ENCODE measurements at places on chromosomes 3 and 15.

- no peak for DNase-seq
Measured at GRCh38 chr15:70060993-70061305, 36.8 kb downstream of the TLE3 start.

GRCh38 chr15:91561371-91562100, 292.0 kb upstream of the SLCO3A1 start:
- no peak for DNase-seq

DNA sequence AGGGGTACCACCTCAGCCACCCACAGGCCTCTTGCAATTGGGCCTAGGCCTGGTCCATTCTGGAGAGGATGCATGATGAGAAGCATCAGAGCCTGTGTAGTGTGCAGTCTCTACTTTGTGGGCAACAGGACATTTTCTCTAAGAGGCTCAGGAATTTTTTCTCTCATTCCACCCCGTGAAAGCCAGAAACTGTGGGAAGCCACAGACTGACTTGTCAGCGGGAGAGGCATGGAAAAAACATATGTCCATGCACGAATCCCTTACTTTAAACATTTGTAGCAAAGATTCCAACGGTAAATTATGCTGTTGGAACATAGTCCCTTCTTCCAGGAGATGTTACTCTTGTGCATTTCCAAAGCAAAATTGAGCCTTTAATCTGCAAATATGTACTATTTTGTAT, 196.5 kb downstream of the KLHL25 start:
- DNase-seq: no peak

- DNase-seq: no peak
Measured at GRCh38 chr3:32778389-32778788, 39.4 kb upstream of the TRIM71 start.

- DNase-seq: no peak
Measured at GRCh38 chr3:72233571-72233970, 448.6 kb upstream of the PROK2 start.

DNA sequence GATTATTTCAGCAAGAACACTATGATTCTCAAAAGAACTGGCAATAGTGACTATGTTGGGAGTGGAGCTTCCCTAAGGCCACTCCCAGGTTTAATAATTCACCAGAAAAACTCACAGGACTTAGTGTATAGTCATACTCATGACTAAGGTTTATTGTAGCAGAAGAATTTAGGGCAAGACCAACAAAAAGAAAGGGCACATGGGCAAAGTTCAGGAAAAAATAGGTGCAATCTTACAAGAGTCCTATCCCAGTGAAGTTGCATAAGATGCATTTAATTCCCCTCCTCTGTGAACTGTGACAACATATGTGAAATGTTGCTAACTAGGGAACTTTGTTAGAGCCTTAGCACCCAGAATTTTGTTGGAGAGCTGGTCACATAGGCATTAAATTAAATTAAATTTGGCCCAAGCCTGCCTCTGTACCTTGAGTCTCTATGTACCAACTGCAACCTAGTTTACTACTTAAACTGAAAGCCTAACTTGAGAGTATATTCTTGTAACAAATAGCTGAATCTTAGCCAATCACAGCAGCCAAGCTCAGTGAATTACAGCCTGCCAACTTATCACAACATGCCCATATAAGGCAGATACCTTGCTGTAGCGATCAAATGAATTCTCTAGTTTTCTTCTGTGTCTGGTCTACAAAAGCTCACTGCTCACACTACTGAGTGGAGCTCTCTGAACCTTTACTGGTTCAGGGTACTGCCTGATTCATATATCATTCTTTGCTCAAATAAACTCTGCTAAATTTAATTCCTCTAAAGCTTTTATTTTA, 386.2 kb upstream of the ARHGEF26 start:
- DNase-seq: no peak

- no peak for DNase-seq
Measured at GRCh38 chr3:152076148-152076547, 192.6 kb upstream of the MBNL1 start.

GRCh38 chr3:72155391-72156064, 370.6 kb upstream of the PROK2 start:
- DNase-seq: no peak

DNA sequence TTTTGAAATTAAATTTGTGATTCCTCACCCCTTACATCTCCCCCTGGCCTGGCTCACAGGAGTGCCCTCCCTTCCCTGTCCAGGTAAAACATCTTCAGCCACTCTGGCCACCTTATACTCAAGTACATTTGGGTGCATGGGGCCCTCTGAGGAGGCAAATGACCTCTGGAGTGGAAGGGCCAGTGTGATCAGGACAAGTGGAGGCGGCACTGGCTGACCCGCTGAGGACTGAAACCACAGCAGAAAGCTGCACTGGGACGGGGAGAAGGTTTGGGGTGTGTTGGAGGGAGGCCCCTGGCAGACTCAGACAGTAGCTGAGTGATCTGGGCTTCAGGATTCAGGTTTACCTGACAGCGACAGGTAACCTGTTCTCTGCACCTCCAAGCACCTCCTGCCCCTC, 24.2 kb downstream of the HES1 start:
- no peak for DNase-seq

- DNase-seq: no peak
Measured at GRCh38 chr3:5144316-5144994, 22.4 kb downstream of the ARL8B start.

- no peak for DNase-seq
Measured at GRCh38 chr3:23071758-23072157, 131.4 kb upstream of the UBE2E2 start.

DNA sequence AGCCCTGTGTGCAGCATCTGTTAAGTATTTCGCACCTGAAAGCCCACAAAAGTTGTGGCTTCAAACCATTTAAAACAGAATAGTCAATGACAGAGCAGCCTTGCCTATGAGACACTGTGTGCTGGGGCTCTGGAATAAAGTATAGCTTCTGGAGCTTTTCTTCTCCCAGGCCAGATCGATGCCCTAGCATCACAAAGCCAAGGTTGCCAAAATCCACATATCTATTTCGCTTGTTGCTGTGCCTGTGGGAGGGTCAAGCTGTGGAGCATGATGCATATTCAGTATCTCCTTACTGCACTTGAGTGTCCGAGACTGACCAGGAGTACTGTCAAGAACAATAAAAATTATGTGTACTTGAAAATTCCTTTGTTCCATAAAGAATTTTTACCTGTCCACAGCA, 7.6 kb downstream of the PLOD2 start:
- DNase-seq: no peak

DNA sequence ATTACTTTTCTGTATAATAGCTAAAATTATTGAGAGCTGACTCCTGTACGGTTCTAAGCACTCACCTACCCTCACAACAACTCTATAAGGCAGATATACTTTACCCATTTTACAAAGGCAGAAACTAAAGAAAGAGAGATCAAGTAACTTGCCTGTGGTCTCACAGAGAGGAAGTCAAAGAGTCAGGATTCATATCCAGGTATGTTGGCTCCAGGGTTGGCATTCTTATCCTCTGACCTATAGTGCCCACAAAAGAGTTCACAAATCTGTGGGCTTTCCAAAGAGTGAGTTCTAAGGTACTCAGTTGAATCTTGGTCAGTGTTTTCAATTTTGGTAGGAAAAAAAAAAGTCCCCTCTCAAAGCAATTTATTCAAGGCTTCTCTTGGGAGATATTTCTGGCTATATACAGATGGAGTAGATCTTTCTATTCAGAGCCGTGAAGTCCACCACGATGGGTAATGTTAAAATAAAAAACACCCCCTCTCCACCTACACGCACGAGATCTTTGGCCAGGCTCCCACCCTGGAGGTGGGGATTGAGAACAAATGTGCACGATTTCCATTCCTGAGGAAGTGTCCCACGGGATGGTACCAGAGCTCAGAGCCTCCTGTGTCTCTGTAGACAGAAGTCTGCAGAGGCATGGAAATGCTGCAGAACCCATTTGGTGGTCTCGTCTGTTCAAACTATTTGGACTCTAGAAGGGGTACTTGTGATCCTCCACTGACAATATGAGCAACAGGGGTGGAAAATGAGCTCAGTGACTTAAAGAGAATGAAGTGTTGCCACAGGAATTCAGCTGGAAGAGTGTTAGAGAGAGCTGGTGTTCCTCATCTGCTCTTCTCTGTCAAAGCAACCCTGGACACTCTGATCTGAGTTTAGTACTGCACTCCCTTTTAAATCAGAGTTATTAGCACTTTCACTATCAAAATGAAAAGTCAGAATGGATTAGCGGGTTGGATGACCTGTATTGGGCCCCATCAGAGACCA, 212.1 kb upstream of the EIF1B start:
- DNase-seq: no peak

- DNase-seq: no peak
Measured at GRCh38 chr3:134326760-134327593, 47.3 kb downstream of the AMOTL2 start.

- no peak for DNase-seq
Measured at GRCh38 chr15:34119291-34119690, 17.4 kb downstream of the PGBD4 start.

- peak; percentile 93 for DNase-seq
Measured at GRCh38 chr15:45187894-45188830, at the start of gene SHF. SHF (minus strand) TSS chr15:45187966; CDS start chr15:45187951, 15 bp downstream.

- peak; percentile 15 for DNase-seq
Measured at GRCh38 chr3:48157950-48158376, 30.3 kb downstream of the CDC25A start.

DNA sequence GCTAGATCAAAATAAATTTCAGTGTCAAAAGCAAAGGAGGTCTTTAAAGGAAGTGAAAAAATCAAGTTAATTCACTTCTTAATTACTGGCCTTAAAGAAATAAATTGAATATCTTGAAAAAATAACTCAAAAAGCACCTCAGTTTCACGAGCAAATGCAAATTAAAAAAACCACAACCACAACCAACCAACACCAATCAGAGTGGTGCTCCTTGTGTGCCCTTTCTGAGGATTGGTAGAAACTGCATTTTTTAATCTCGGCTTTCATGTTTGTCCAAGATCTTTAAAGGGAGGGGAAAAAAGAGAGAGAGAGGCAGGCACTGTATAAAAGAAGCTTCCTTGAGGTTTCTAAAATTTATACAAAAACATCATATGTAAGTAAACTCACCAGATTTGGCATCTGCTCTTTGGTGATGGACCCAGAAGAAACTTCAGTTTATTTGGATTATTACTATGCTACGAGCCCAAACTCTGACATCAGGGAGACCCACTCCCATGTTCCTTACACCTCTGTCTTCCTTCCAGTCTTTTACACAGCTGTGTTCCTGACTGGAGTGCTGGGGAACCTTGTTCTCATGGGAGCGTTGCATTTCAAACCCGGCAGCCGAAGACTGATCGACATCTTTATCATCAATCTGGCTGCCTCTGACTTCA, at the start of gene GPR15:
GPR15 (plus strand) TSS at position 357 of the 653 bp plus-strand sequence; CDS start at position 413, 56 bp downstream.
- DNase-seq: no peak

GRCh38 chr3:54870423-54870822, 57.4 kb downstream of the LRTM1 start:
- DNase-seq: peak; percentile 27

- no peak for DNase-seq
Measured at GRCh38 chr15:25234831-25235230, 204.0 kb downstream of the UBE3A start.

GRCh38 chr3:8658306-8659212, 14.0 kb upstream of the SSUH2 start:
- DNase-seq: no peak

DNA sequence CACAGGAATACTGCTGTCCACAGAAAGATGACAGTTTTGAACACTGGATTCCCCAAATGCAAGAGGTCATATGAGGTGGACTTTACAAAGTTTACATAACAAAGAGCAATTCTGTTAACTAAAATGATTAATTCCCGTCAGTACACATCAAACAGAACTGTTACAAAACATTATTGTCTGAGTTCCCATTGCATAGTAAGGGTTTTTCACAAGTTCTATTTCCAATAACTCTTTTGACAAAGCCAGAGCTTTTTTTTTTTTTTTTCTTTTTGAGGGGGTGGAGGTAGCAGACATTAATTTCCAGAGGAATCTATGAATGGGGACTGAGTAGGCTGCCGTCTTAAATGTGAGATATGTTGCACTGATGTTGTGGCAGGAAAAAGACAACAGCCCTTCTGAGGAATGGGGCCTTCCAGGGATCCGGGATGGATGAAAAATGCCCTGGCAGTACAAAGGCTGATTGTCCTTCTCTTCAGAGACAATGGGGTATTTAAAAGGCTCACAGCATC, 178.1 kb upstream of the KBTBD8 start:
- DNase-seq: no peak

GRCh38 chr15:67422296-67422695, 98.6 kb upstream of the C15orf61 start:
- DNase-seq: no peak

- DNase-seq: no peak
Measured at GRCh38 chr3:43523454-43524053, 98.3 kb downstream of the ANO10 start.

GRCh38 chr15:92803852-92804609, 96.1 kb upstream of the CHD2 start:
- no peak for DNase-seq

DNA sequence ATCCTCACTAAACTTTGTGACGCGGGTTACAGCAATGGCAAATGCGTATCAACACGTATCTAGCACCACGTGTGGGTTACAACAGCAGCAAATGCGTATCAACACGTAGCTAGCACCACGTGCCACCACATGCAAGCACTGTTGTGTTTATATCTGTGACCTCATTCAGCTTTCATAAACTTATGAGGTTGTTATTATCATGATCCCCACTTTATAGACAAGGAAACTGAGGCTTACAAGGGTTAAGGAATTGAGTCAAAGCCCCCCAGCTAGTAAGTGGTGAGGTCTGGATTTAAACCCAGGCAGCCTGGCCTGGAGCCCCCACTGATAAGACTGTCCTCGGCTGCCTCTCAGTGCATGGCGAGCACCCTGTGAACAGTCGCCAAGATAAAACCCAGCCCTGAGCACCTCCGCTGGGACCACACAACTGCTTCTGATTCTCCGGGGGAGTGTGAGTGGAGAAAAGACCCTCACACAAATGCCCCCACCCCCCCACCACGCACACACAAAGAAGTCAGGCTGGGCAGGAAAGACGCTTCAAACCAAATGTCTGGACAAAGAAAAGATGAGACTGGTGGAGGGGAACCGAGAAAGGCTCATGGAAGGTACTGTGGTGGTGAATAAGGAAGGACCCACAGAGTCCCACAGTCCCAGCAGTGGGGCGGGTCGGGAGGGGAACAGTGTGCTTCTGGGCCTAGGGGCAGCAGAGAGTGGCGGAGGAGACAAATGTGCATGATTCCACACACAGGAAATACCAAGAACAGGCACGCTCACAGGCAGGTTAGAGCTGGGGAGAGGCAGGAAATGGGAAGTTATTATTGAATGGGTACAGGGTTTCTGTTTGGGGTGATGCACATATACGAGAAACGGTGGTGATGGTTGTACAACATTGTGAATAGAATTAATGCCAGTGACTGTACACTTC, 173.4 kb downstream of the XXYLT1 start:
- no peak for DNase-seq

GRCh38 chr3:4447295-4447999, 19.6 kb downstream of the SUMF1 start:
- no peak for DNase-seq
